ENCODE measurements at places on chromosomes 13 and 19.

DNA sequence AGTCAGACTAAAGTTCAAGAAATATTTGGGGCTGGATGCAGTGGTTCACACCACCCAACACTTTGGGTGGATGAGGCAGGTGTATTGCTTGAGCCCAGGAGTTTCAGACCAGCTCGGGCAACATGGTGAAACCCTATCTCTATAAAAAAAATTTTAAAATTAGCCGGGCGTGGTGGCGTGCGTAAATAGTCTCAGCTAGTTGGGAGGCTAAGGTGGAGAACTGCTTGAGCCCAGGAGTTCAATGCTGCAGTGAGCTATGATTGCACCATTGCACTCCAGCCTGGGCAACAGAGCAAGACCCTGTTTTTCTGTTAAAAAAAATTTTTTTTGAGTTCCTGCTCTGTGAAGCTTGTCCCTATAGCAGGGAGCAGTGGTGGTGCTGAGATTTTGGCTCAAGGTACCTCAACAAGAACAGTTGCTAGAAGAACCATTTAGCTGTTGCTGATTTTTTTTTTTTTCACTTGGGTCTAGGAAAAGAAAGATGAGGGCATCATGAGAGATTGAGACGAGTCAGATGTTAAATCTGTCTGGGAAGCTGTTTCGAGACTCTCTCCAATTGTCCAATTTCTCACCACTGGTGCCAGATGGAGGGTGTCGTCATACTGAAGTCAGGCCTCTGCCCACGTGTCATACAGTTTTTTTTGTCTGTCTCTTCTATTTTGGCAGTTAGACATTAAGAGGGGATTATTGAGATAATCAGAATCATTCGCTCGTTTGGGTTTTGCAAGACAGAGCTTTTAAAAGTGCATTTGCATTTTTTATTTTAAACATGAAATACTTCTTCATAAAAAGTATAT, 3.7 kb downstream of the SLC25A42 start:
- DNase-seq: no peak

DNA sequence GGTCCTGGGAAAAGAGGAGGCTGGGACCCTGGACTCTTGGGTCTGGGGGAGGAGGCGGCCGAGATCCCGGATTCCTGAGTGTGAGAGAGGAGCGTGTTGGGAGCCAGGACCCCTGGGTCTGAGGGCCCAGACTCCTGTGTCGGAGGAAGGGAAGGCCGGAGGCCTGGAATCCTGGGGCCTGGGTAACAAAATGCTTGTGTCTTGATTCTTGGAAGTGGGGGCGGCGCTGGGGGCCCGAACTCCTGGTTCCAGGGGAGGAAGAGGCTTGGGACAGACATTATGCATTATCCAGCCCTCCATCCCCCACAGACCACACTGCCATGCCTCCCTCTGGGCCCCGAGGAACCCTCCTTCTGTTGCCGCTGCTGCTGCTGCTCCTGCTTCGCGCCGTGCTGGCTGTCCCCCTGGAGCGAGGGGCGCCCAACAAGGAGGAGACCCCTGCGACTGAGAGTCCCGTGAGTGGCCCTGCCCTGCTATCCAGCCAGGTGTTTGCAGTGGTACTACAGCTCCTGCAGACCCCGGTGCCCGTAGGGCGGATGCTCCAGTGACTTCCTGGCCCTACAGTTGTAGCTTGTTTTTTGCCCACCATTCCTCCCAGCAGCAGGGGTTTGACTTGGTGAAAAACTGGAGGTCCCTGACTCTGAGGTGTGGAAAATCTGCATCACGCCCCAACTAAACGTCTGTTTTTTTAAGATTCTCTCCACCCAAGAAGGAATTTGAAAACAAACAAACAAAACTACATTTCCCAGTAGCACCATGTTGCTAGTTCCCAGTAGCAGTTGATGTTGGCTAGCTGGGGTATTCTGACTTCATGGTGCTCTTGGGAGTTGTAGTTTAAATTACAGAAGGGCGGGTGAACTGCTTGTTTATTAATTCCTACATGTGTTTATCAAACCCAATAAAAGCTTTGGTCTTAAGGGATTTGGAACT, 630 bp downstream of the NUCB1 start:
- no peak for DNase-seq

DNA sequence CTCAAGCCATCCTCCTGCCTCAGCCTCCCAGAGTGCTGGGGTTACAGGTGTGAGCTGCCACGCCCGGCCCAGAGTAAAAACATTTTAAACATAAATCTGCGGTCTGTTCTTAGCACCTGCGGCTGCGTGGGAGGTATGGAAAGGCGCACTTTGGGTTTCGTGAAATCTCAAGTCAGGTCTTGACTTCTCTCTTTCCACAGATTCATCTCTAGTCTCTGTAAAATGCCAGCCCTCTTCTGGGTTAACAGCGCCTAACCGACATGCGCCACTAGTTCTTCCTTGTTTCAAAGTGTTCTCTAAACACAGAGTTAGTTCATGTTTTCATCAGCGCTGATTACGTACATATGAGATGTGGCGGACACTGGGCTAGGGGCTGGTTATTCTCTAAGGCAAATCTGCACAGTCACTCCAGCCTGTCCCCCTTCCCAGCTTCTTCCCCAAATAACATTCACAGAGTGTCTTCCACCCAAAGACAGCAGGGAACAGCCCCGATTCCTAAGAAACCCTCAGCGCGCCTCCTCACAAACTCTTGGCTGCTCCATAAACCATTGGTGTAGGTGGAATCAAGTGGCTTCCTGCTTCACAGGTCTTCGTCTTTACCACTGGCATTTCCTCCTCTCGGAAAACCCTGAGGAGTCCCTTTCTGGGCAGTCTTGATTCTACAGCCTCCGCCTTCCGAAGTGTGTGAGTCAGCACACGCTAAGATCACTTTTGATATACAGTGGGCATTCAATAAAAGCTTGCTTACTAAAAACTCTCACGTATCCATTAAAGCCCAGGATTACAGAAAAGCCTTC, 1.4 kb downstream of the PARP4 start:
- DNase-seq: peak; percentile 13

- DNase-seq: no peak
Observed at GRCh38 chr13:36917311-36917710, 2.7 kb downstream of the SMAD9 start.

GRCh38 chr13:33352526-33352925, 67.0 kb upstream of the STARD13 start:
- no peak for DNase-seq

GRCh38 chr19:1273263-1274041, 1.9 kb upstream of the FAM174C start:
- no peak for DNase-seq

GRCh38 chr13:76210262-76210661, 574.1 kb downstream of the LMO7 start:
- peak; percentile 61 for DNase-seq

DNA sequence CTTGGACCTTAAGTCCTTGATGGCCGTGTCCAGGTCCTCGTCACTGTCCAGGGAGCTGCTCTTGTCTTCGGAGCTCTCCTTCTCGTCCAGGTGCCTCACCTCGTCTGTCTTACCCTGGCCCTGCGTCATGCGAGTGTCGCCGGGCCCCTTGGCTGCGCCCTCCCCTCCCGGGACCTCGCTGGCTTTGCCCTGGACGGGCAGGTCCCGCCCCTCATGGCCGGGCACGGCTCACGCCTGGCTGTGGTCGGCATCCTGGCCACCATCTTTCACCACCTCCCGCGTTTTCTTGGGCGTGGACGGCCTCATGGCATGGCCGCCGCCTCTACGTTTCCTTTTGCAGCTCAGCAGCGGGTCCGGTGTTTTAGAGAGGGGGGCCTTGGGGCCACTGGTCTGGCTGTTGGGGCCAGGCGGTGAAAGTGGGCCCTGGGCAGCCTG, 14.8 kb downstream of the RB1 start:
- no peak for DNase-seq

DNA sequence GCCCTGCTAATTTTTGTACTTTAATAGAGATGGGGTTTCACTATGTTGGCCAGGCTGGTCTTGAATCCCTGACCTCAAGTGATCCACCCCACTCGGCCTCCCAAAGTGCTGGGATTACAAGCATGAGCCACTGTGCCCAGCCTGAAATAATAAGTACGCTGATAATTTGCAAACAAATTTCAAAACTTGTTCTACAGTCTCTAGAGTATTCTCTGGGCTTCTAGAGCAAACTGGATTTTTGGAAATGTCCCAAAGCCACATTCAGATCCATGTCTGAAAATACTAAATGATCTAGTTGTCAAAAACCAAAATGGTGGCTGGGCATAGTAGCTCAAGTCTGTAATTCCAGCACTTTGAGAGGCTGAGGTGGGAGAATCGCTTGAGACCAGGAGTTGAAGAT, 39.9 kb upstream of the PSPC1 start:
- no peak for DNase-seq

- DNase-seq: no peak
Observed at GRCh38 chr19:46862974-46863632, 2.3 kb downstream of the ARHGAP35 start.

DNA sequence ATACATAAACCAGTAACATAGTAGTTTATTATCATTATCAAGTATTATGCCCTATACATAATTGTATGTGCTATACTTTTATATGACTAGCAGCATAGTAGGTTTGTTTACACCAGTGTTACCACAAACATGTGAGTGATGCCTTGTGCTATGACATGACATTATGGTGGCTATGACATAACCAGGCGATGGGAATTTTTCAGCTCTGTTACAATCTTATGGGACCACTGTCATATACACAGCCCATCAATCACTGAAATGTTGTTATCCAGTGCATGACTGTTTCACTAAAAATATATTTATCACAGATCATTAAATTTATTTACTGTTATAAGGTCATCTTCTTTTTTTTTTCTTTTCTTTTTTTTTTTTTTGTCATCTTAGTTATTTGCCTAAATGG, 674.5 kb downstream of the PCDH17 start:
- DNase-seq: no peak

GRCh38 chr13:102311901-102312300, 89.9 kb downstream of the FGF14 start:
- DNase-seq: no peak

- no peak for DNase-seq
Observed at GRCh38 chr19:16678498-16678897, 17.6 kb downstream of the TMEM38A start.

- no peak for DNase-seq
Observed at GRCh38 chr19:48991873-48992580, 1.1 kb downstream of the GYS1 start.

DNA sequence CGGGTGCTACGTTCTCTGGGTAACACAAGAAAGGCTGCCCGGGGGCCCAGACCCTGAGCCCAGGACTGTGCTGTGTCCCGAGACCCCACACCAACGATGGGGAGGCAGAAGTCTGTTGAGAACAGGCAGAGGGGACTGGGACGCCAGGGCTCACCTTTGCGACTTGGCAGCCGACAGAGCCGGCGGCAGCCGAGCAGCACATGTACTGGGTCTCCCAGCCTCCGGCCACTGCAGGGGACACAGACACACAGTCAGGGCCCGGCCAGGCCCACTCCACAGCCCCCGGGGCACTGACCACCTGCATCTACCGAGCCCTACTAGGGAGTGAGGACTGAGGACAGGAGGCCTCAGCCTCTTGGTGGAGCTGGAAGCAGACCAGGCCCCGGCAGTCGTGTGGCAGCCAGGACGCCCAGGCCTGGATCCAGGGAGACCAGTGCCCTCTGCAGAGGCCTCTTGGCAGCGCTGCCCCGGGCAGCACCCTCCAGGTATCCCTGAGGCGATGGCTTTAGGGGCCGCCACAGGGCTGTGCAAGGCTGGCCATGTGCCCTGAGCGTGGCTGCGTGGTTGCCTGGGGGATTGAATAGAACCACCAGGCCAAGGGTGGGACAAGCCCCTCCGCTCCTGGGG, 5.6 kb upstream of the ATP8B3 start:
- DNase-seq: no peak

DNA sequence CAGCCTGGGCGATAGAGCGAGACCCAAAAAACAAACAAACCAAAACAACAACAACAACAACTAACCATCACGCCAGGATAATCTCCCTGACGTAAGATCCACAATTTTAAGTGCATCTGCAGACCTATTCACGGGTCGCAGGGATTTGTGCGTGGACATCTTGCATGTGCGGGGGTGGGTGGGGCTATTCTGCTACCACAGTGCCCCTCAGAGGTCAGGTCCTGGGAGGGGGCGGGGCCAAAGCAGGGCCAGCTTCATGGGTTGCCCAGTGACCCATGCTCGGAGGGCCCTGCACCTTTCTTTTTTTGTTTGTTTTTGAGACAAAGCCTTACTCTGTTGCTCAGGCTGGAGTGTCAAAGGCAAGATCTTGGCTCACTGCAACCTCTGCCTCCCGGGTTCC, 2.6 kb upstream of the CDC42EP5 start:
- no peak for DNase-seq

DNA sequence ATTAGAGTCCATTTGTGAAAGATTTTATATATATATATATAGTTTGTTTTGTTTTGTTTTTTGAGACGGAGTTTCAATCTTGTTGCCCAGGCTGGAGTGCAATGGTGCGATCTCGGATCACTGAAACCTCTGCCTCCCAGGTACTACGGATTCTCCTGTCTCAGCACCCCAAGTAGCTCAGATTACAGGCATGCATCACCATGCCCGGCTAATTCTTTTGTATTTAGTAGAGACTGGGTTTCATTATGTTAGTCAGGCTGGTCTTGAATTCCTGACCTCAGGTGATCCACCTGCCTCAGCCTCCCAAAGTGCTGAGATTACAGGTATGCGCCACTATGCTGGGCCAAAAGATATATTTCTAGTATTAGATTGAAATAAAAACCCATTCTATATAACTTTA, 4.0 kb upstream of the ZNF701 start:
- DNase-seq: no peak

DNA sequence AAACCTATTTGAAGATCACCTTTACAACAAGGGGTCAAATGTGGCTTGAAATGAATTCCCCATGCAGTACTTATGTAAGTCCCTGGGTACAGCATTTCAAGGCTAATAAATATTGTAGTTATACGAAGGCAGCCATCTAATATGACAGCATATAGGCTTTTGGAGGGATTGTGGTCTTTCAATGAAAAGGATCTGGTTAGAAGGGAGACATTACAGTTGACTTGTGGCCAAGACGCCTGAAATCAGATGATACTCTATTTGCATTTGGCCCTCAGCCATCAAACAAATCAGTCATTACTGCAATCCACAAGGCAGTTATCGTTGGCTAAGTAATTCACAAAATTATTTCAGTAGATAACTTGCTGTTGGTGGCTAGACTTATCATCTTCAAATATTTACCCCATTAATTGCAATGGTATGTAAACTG, 242.7 kb downstream of the DCLK1 start:
- DNase-seq: peak; percentile 33

GRCh38 chr13:20401531-20401930, 124.1 kb downstream of the CRYL1 start:
- DNase-seq: no peak

- no peak for DNase-seq
Observed at GRCh38 chr19:48318286-48318987, 6.9 kb upstream of the EMP3 start.

- DNase-seq: no peak
Observed at GRCh38 chr19:49415102-49415809, 8.0 kb downstream of the PTH2 start.

DNA sequence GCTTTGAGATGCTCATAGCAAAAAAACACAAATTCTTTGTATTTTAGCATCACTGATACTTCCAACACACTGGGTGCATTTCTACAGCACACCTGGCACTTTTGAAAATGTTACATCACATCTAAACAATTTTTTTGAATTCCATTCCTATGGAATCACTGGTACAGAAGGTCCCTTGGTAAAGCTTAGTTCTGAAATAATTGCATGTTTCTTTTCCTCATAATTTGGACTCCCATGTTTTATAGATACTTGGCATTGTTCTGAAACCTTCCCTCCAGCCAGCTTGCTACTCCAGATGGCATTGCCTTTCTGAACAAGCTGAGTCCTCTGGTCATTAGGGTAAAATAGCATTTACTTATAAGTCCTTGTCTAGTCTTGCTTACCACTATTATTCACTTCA, 481.3 kb upstream of the GPC6 start:
- DNase-seq: no peak

Data from DMS153 (cell line).